AG08396 (cell line): ENCODE measurements at places on chromosomes 3 and 15.

GRCh38 chr3:14821151-14821550 lies 2.4 kb downstream of the FGD5 start:
- DNase-seq, result no peak

- no peak for DNase-seq
Measured at GRCh38 chr15:72866182-72866581, 82.6 kb upstream of the ADPGK start.

- peak; percentile 85 for DNase-seq
Measured at GRCh38 chr3:66195347-66195783, 25.4 kb upstream of the SLC25A26 start.

GRCh38 chr15:65268411-65268810 lies 18.3 kb downstream of the PARP16 start:
- no peak for DNase-seq

DNA sequence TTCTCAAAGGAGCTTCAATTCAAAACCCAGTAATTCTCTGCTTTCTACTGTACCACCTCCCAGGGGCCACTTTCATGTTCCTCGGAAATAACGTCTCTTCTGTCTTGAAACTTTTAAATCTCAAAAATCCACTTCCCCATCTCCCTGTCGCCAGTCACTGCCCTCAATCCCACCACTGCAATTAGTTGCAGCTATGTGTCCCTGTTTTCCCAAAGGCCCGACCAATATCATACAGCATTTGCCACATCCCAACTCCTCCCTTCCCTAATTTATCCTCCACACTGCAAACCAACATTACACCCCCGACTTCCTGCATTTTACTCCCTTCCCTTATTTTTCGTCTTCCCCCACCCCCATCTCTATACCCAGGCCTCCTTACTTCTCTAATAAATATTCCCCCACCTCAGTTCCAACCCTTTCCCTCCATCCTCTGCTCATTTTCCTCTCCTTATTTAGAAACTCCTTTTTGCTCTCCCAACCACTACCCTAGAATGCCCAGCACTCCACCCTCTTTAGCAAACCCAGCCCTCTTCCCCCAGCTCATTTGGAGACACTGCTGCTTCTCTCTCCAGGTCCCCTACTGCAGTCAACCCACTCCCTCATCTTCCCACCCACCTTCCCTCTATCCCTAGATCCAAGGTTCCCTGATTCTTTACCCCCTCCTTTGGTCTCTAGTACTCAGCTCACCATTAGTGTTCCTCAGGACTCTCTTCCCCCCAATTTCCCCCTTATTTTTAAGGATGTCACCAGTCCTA lies 1.1 kb downstream of the NPTN start:
- peak; percentile 58 for DNase-seq

DNA sequence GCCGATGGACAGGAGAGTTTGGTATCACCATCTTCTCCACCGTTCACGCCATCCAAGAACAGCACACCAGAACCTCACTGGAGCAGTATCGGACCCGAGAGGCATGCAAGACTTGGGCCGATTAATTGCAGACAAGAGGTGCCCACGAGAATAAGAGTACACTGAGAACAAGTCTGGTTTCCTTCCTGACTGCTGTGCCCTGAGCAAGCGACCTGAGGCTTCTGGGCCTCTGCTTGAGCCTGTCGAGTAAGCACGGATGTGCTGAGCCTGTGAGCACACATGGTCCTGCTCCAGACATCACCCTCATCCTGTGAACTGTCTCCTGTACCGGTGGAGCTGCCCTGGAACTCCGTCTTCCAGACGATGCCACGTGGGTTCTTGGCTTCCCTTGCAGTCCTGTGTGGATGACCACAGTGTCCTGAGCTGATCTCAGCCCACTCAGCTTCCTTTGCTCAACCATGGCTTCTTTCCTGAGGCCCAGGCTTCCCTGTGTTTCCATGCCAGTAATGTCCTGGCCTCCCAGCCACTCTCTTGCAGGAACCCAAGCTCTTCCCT lies 34.3 kb upstream of the SNRPA1 start:
- DNase-seq, result no peak
